ENCODE measurements at places on chromosomes 7 and 10.

GRCh38 chr7:55339033-55340000, 25.8 kb upstream of the LANCL2 start:
- DNase-seq, result no peak

GRCh38 chr7:37201003-37201875, 247.4 kb downstream of the ELMO1 start:
- DNase-seq, result no peak

DNA sequence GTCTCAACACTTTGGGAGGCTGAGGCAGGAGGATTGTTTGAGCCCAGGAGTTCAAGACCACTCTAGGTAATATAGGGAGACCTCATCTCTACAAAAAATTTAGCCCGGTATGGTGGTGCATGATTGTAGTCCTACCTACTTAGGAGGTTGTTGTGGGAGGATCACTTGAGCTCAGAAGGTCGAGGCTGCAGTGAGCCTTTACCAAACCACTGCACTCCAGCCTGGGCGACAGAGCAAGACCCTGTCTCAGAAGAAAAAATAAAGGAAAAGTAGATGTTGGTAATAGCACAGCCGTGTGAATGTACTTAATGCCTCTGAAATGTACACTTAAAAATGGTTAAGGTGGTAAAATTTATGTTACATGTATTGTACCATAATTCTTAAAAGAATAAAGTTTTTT, 25.3 kb downstream of the TIMM23 start:
- no peak for DNase-seq

DNA sequence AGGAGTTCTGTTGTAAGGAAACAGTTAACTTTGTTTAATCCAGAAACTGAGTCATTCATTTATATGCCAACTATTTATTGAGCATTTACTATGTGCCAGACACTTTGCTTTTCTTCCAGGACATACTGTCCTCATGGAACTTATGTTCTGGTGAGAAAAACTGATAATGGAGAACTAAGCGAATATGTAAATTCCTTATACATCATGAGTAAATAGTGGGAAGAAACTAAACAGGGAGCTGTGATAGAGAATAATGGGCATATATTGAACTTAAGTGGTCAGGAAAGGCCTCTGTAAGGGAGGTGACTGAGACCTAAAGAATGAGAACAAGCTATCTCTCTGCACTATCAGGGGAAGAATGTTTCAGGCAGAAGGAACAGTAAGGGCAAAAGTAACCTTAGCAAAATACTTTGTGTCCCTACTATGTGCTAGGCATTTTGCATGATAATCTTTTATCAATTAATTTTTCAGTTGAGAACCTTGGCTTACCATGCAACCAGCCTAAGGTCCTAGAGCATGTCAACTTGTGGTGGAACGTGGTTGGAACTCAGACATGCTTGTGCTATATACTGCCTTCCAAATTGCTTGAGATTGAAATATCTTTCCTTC, 45.4 kb downstream of the ST7 start:
- DNase-seq, result no peak

GRCh38 chr7:36191292-36191920, 38.4 kb downstream of the EEPD1 start:
- DNase-seq, result no peak

DNA sequence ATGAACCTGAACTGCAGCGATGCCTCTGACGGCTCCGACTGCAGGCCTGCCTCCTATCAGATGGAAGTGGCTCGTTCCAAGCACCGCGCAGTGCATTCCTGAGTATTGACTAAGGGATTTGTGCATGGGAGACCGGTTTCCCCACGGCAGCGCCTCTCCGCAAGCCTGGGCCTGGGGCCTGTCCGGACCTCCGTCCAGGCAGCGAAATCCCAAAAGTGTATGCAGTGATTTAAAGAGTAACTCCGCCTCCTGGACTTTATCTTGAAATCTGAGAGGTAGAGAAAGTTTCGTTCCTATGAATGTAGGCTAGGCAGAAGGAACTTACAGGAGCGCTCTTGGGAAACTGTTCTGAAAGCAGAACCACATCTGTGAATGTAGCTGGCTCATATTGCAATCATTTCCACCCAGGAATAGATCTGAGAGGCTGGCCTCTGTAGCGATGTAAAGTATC, 106.2 kb upstream of the CELF2 start:
- DNase-seq, result no peak

- no peak for DNase-seq
Observed at GRCh38 chr10:17235136-17235535, 7.1 kb downstream of the VIM start.

DNA sequence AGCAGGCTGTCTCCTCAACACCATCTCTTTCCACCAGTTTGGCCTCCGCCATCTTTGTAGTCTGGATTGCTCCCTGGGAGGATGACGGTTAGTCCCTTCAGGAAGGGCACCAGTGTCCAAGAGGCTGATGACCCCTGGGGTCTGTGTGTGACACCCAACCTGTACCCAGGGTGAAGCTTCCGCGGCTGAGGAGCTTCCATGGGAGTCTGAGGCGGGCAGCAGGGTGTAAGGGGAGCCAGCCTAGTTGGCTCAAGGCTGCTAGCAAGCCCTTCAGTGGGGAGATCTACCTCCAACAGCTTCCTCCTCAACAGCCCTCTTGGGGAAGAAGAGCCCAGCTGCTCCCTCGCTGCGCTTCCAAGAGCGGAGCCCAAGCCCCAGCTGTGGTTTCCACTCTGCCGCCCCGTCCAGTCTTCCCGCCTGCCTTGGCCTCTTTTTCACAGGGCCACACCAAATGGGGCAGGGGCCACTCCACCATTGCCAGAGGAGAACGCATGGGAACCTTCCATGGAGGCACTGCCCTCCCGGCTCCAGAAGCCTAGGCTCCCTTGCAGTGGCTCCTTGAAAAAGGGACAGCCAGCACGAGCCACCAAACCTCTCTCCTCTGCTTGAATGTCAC, 57.4 kb downstream of the TMEM209 start:
- DNase-seq, result no peak

GRCh38 chr7:120170834-120171233, 102.1 kb upstream of the KCND2 start:
- no peak for DNase-seq

- no peak for DNase-seq
Observed at GRCh38 chr10:111590703-111591102, 513.9 kb downstream of the ADRA2A start.

DNA sequence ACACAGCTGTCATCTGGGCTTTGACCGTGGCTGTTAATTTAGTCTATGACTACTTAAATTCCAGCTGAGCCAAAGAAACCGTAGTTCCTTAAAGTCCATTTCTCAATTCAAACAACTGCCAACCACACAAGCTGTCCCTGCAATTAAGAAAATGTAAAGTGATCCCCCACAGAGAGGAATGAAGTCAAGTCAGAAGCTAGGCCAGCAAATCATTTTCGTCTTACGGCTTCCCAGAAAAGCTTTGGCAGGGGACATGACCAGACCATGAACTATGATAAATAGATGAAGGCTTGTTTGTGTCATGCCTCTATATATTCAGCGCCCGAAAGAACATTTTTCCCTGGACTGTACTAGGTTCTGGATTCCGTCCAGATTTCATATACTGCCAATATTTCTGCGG, 54.6 kb downstream of the HACD1 start:
- DNase-seq, result no peak

GRCh38 chr7:30761214-30762156, 9.6 kb downstream of the INMT start:
- no peak for DNase-seq

GRCh38 chr7:107045980-107046379, 1.5 kb downstream of the PRKAR2B start:
- DNase-seq, result no peak

DNA sequence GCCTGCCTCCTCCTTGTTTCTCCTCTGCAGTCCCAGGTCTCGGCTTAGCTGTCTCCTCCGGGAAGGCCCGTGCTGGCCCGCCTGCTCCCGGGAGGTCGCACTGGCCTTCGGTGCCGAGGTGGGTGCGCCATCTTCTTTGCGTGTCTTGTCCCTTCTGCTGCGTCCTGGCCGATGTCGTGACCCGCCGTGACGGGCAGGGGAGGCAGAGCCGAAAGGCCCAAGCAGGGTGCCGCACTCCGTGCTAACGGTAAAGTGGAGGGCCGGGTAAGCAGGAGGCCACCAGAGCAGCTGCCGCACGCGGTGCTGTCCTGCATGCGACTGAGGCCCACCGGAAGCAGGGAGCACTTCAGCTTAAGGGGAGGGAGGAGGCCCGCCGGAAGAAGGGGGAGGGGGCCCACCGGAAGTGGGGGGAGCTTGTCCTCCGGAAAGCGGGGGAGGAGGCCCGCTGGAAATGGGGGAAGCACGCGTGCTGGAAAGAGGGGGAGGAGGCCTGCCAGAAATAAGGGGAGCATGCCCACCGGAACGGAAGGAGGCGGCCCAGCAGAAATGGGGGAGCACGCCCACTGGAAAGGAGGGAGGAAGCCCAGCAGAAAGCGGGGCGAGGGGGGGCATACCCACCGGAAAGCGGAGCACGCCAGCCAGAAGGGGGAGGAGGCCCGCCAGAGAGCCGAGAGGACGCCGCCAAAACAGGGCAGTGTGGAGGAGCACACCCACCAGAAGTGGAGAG, 71.4 kb downstream of the PROSER2 start:
- no peak for DNase-seq

DNA sequence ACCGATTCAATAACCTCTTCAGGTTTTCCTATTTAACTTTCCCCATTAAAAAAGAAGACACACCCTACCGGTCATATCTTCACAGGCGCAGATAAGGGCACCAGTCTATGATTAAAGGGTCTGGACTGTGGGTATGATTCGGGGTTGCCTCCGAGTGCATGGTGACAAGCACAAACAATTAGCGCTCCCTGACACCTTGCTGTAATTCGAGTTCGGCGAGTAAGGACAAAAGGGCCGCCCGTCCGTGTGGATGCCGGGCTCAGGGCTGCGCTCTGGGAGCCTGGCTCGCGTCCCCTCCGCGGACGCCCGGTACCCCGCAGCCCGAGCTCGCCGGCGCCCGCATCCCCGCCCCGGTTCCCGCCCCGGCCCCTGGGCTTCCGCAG, 111.9 kb upstream of the RHEB start:
- DNase-seq, result no peak

DNA sequence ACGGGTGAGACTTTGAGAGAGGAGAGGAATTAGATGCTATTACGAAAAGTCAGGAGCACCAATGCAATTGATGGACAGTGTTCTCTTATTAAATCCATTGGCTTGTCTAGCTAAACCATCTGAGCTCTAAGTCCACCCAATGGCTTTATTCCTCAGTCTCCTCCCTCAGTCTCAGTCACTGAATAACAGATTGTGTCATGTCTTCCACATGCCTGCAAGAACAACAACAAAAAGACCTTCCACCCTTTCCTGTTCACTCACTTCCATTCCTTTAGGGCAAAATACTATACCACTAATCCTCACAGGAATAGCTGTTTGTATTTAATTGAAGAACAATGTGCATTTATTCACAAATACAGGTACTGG, 154.8 kb upstream of the LAMB4 start:
- DNase-seq, result no peak

GRCh38 chr7:50166997-50167965, 74.2 kb upstream of the ZPBP start:
- DNase-seq, result peak; percentile 21

GRCh38 chr10:22672319-22673090, 41.9 kb downstream of the PIP4K2A start:
- DNase-seq, result no peak

- DNase-seq, result no peak
Observed at GRCh38 chr7:101555269-101555920, 73.7 kb downstream of the MYL10 start.

DNA sequence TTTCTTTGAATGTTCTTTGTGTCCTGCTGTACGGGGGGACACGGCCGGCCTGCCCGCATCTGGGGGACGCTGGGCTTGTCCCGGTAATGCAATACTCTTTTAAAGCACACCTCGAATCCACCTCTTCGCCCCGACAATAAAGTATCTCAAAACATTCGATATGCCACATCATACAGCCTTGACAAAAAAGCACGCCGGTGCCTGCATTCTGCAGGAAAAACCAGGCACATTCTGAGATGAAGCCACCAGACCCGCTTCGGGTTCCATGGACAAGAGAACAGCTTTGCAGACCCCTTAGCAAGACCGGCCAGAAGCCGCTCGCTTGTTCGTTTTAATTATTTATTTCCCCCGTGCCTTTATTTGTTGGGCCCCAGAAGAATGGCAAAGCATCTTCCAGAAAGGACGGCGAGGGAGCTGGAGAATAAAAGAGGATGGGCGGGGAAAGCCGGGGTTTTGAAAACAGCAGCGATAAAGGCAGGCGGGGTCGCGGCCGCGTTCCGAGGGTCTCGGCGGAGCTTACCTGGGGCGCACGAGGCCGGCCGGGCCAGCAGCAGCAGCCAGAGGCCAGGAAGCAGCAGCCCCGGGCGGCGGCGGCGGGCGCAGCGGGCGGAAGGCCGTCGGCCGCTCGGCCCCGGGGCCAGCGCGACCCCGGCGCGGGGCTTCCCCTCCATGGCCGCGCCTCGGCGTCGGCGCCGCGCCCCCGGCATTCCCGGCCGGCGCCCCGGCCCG, 462 bp downstream of the KIAA1549 start:
- DNase-seq, result no peak

GRCh38 chr7:69860941-69861622, 262.8 kb downstream of the AUTS2 start:
- DNase-seq, result no peak

DNA sequence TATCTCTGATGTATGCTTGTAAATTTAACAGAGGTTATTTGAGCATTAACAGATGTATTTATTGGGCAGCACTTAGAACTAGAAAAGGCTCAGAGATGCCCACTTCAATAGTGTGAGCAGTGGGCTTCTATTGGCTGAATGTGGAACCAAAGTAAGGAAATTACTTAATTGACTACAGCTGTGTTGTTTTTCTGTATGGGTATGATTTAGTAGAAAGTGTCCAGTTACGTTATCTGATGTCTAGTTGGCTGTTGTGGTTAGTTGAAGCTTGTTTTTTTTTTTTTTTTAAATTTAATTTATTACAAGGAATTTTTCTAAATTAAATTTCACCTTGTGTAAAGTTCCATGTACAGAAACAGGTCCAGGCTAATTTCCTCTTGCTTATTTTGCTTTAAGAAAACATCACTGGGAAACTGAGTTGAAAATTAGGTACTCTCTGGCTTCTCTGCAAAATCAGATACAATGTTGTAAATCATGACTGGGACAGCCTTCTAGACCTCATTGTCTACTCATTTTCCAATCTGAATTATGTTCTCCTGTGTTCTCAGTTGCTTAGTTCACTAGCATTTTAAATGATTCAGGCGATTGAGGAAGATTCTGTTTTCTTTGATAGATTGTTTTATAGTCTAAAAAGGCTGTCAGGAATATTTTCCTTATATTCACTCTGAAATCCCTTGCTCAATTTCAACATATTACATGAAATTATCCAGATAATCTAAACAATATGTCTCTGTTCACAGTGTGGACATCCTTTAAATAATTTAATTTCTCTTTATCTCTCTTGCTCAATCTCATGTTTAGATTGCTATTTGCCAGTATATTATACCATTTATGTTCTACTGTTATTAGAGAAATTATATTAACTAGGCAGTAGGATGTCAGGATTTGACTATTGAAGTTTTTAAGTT, 53.0 kb downstream of the PHF14 start:
- DNase-seq, result peak; percentile 16

- no peak for DNase-seq
Observed at GRCh38 chr10:17607060-17607459, 10.1 kb downstream of the HACD1 start.
